Stimulated activated CD8-positive, alpha-beta memory T cell treated with anti-CD3 and anti-CD28 coated beads, Interleukin-7, amount 100 ng/mL, for 24 hours (primary cell): ENCODE measurements at places on chromosomes 5 and 9.

DNA sequence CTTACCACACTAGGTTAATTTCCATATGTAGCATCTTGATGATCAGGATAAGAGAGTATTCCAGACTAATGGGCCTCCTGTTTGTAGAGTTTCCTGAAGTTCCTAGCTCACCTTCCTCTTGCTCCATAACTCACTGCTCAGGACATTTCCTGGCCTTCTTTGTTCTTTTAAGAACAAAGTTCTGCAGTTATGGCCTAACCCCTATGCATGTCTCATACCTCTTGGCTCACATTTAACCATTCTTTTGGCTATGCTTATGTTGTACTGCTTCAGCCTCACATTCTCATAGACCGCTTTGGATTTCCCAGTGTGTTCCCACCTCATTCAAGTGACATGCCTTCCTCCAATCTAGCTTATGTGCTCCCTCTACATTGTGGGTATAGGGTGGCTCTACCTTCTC lies 40.5 kb upstream of the HMGCS1 start:
- DNase-seq: no peak

DNA sequence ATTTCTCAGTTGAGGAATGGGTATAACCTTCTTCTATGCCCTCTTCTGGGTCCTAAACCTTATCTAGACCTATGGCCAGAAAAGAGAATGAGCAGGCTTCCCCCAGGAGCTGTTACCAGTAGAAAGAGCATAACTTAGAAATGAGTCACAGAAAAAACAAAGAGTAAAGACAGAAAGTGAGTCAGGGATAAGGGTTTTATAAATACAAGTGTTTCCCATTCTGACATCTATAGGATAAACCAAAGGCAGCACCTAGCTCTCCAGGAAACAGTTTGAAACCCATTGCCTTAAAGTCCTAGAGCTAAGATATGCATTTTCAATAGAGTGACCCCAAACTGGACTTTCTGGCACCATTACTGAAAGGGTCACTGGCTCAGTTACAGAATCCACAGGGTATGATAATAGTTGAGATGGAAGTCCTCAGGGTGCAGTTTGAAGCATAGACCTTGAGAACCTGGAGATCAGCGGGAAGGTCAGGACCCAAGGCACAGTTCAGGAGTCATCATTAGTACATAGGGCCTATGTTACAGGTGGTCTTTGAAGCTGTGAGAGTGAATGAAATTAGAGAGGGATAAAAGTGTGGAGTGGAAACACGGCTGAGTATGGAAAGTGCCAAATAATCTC lies 42.7 kb upstream of the LIFR start:
- DNase-seq: no peak

DNA sequence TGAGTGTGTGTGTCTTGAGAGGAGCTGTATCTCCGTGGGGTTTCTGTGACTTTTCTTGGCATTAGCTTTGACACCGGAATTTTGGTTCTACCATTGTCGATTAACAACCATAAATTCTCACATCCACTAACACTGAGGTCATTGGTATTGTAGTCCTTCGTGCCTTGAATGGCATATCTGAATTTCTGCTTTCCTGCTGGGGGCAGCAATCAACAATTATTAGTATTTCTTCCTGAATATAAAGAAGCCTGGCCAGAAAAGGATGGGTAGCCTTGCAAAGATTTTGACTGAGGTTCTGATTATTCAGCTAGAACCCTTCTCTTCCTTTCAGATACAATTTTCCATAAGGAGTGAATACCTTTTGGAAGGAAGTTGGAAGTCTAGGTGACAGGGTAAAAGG lies 33.5 kb upstream of the SHOC1 start:
- no peak for DNase-seq

DNA sequence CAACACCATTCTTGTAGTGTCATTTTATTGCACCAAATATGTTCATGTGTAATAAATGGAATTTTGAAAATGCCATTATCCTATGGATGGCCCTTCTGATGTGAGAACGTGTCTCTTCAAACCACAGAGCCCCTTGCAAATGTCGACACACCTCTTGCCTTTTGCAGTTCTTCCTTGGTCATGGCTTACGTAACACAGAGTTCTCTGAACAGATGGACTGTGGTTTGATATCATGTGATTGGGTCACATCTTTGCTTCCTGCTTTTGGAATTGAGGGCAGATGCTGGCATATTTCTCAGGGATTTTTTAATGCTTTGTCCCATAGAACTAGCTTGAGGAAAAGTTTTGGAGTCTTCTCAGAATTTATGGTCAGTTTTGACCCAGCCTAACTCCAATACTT lies 4.6 kb downstream of the TGFBR1 start:
- DNase-seq: no peak

DNA sequence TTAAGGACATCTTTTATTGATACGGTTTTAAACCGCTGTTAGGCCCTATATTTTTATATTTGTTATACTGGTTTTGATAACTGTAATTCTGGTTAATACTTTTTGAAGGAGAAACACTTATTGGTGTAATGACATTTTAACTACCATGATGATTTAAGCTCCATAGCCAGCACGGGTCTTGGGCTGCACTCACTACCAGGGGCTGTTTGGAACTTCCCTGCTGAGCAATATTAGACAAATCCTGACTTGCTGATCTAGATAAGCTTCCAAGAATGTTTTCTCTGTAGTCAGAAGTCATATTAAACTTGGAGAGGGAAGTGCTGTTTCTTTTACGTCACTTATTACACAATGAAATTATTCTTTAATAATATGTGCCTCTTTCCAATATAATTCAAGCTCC lies 540.0 kb upstream of the GRAMD2B start:
- no peak for DNase-seq
